ENCODE measurements at places on chromosomes 12 and 14.

- no peak for DNase-seq
These were observed 38.9 kb upstream of the DICER1 start for GRCh38 chr14:95196268-95196667.

DNA sequence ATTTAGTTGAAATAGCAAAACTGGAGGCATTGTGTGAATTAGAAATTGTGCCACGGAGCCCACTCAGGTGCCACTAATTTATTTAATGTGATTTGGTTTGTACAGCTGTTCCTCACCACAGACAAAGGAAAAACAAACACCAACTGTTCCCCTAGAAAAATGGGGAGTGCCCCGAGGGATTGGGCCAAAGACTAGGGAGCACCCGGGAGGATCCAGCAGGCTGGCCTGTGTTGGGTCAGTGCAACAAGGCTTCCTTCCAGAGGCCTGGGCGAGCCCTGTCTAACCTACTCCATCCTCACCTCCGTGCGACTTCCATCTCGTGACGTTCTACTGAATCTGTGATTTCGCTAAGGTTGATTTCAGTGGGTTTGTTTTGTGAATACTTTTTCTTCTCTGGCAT, 206.2 kb downstream of the CHST11 start:
- DNase-seq: no peak

DNA sequence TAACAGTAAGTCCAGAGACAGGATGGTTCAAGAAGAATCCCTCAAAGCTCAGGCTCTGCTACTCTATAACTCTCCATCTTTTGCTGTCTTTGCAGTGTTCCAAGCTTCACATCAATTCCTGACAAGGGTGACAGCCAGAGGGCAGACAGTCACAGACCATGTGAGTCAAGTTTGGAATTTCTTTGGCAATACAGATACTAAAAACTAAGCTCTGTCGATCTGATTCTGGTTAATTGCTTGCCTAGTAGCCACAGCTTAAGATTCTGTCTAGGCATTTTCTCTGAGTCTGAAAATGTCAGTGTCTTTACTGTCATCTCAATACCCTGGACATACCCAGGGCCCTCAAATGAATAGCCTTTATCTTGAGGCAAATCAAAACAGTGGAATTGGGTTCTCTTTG, 153.7 kb downstream of the CEP128 start:
- DNase-seq: no peak

- no peak for DNase-seq
These were observed 89.8 kb downstream of the DICER1 start for GRCh38 chr14:95067526-95067925.

GRCh38 chr14:100740929-100741328, 14.2 kb downstream of the DLK1 start:
- DNase-seq: no peak

Data from activated T-cell treated with anti-CD3 and anti-CD28 coated beads, Interleukin-2, amount 50 U/mL, for 4 hours (primary cell).